ENCODE measurements at places on chromosomes 12 and 14.

DNA sequence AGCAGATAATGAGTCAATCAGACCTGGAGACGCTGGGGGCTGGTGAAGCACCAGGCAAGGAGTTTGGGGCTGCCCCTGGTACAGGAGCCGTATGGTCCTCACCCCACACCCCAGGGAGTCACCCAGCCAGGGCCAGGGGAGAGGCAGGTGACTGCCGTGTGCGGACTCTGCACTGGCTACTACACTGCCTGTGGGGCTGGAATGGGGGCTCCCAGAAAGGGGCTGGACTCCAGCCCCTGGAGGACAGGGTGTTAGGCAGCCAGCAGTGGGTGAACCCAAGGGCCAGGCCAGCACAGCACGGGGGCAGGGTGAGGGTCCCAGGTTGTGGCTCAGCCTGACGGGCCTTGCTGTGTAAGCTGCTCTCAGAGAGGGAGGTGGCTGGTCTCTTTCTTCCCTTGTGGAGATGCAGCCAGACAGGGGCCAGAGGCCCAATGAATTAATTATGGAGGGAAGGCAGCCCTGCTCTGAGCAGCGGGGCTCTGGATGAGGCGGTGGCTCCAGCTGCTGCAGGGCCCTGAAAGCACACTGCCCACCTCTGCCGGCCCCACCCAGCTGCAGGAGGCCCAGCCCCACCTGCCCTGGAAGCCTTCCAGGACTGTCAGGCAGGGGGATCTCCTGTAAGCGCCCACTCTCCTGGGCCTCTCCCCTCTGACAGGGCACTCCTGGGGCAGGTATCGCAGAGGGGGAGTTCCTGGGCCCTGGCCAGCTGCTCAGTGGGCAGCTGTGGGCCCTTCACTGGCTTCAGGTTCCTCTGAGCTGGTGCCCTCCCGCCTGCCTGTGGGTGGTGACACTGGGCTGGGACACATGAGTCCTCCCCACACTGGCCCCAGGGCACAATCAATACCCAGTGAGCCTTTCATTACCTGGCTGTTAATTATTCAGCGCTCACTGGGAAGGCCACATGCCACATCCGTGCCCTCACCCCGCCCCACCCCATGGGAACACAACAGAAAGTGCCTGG is 142.5 kb upstream of the C14orf180 start:
- peak; percentile 22 for DNase-seq

DNA sequence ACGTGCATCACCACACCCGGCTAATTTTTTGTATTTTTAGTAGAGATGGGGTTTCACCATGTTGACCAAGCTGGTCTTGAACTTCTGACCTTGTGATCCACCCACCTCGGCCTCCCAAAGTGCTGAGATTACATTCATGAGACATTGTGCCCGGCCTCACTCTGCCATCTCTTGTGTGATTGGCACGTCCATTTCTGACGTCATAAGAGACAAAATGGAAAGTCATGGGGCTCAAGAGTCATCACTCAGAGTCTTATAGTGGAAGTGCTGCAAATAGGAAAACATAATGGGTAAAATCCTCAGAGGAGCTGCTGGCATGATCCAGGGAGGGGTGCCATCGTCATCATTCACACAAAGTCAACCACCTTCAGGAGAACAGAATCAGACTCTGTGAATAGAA is 54.2 kb upstream of the GPATCH2L start:
- no peak for DNase-seq

DNA sequence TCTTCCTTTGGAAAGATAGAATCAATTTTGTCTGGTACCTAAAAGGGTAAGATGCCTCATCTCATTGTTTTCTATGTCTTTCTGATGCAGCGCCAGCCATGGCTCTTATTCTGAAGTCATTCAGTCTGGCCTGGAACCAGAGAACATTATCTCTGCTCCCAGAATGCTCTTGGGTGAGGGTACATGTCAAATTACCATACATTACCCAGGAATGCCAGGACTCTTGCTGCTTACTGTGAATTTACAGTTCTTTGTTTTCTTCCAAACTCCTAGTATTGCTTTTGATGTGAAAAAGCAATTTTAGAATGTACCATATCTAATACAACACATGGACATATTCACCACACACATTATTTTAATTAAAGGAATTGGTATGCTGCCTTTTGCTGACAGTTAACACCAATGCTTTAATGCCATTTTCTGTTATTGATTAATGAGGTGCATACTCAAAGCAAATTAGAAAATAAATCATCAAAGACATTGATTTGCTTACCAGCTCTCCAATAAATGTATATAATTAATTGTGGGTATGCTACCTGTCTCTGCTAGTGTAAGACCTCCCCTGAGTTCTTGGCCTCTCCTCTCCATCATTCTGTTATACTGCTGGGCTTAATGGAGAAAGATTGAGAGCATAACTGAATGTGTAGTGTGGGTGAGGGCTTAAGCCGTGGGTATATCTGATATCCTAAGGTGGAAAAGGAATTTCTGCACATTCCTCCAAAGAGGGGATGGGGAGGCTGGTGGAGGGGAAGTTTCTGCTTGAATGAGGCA is 337.7 kb downstream of the C12orf75 start:
- DNase-seq: no peak

DNA sequence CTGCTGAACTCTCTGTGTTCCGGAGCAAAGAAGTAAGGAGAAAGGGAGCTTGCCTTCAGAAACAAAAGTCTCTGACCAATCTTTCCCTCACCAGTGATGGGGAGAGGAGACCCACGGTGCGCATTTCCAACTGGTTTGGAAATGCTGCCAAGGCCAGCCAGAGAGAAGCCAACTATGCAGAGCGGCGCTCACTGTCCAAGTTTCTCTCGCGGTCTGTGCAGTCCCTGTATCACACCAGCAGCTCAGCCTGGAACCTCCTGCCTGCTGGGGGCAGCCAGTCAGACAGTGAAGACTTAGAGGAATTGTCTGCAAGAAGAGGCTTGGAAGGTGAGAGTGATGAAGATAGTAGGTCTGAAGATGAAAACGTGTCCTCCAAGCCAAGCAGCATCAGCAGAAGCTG is 206.2 kb downstream of the NAV3 start:
- no peak for DNase-seq

GRCh38 chr14:36207500-36207899 is 31.0 kb upstream of the PTCSC3 start:
- no peak for DNase-seq

DNA sequence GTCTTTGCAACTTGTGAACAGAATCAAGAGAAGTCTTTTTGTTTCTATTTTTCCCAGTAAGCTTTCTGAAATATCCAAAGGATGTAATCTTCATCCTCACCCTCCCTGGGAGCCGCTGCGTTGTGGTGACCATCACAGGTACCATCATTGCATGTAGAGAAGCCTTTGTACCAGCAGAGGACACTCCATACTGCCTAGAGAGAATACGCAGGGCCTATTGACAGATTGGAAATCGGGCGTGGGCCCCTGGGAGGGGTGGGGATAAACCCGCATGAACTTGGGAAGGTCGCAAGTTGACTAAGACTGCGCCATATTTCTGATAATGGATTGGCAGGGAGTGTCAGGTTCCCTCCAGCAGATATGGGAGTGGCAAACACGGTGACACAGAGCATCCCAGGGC is 12.7 kb downstream of the KRT1 start:
- no peak for DNase-seq

DNA sequence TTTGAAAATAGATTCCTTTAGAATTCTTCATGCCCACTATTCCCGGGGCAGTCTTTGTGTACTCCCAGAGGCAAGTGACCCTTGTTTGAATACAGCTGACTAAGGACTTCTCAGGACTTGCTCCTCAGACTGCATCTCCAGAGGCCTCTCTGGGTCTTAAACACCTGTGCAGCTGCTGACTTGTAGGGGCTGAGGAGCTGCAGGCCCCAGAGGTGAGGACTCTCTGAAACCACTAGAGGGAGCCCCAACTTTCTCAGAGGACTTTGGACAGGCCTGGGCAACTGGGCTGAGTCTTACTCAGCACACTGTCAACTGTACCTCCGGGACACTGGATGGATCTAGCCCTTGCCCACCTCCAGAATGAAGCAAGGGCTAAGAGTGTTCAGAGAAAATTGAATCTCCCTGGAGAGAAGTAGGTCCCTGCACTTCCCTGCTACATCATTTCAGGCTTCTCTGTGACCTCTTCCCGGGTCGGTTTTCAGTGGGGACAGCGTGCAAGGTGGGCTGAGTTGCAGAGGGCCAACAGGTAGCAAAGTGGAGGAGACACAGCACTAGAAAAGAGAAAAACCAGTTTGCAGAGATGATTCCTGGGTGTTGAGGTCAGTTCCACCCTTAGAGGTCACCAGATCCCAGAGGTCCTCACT is 164.6 kb downstream of the TMEM117 start:
- DNase-seq: no peak

DNA sequence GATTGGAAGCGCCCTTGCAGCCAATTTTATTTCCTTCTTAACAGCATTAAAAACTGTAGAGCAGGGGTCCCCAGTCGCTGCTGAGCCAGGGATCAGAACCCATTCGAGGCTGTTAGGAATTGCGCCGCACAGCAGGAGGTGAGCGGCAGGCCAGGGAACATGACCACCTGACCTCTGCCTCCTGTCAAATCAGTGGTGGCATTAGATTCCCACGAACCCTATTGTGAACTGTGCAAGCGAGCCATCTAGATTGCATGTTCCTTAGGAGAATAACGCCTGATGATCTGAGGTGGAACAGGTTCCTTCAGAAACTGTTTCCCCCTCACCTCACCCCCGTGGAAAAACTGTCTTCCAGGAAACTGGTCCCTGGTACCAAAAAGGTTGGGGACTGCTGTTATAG is 107.4 kb downstream of the DNAI7 start:
- no peak for DNase-seq

- DNase-seq: peak; percentile 12
Observed at GRCh38 chr14:76763096-76764041, 2.1 kb downstream of the VASH1 start.

DNA sequence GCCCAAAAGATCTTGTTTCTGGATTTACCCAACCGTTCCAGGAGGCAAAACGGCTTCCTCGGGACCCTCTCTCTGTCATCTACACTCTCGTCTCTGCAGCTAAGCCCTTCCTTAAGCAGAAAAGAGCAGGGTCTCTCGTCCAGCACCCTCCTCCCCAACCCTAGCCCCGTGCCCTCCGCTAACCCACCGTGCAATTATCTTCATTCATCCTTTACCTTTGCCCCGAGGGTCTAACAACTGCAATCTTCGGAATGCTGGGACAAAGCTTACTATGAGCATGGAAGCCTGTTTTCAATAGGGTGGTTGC is 276 bp upstream of the BMAL2 start:
- peak; percentile 15 for DNase-seq
